ENCODE measurements at places on chromosomes 12 and 14. TPM values are rescaled to one million over a fixed set of nuclear protein-coding genes. Genes with fewer than 3 reads are reported as not detected.

GRCh38 chr12:85356596-85357385 is 76.8 kb downstream of the ALX1 start:
- DNase-seq: no peak

DNA sequence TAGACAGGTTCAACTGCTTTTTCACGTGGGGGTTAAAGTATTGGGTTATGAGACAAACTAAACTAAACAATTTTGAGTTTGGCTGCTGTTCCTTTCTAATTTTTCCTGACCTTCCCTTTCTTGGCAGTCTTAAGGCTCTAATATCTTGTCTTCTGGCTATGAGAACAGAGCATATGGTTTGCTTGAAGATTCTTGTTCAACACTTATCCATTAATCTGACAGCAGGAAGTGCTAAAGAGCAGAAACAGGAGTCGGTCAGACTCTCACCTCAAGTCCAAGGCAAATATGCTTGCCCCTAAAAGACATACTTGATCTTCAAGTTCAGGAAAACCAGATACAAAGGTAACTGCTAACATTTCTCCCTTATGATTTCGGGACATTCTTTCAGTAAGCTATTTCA is 52.6 kb upstream of the KCNJ8 start:
- no peak for DNase-seq

DNA sequence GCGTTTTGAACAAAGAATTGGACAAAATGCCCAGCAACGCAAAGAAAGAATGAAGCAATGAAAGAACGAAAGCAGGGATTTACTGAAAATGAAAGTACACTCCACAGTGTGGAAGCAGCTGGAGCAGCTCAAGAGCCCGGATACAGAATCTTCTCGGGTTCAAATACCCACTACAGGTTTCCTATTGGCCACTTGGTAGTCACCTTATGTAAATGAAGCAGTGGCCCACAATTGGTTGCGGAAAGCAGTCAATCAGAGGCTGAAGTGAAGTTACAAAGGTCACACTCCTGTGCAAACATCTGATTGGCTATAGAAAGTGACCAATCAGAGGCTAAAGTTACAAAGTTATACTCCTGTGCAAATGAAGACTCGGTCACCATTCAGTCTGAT is 15.0 kb upstream of the PPP1R13B start:
- no peak for DNase-seq

DNA sequence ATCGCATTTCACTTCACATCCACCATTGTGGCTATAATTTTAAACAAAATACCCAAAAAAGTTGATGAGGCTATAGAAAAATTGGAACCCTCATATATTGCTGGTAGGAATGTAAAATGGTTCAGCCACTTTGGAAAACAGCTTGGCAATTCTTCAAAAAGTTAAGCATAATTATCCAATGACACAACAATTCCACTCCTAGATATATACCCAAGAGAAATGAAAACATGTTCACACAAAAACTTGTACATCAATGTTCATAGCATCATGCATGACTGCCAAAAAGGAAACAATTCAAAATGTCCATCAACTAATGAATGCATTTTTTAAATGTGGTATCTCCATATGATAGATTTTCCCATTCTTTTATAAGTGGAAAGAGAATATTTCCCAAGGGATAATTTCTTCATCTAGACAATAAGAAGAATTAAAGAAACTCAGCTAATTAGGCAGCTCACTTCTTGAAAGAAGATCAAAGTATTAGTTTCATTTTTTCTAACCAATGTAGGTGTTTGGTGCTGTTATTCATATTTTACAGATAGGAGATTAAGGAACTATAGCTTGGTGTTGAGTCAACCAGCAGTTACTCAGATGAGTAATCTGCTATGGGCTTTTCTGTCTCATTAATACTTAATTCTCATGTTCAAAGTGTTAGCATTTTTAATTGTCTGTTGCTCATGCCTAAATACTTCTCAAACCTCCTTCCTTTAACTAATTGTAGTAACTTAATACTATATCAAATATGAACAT is 32.8 kb downstream of the YEATS4 start:
- DNase-seq: no peak

The SIX4 gene
- total RNA-seq: 11.7 TPM

GRCh38 chr12:119211884-119212283 is 33.2 kb downstream of the HSPB8 start:
- DNase-seq: no peak

- DNase-seq: no peak
Measured at GRCh38 chr14:103016594-103016993, 40.8 kb downstream of the CDC42BPB start.

- DNase-seq: no peak
Measured at GRCh38 chr14:91008759-91009409, 51.6 kb downstream of the RPS6KA5 start.

Data from kidney epithelial cell (primary cell).